Stimulated activated CD8-positive, alpha-beta memory T cell treated with anti-CD3 and anti-CD28 coated beads, Interleukin-15, amount 100 ng/mL, for 4 hours (primary cell): ENCODE measurements at places on chromosomes 1 and 21.

- DNase-seq: no peak
Measured at GRCh38 chr1:92118826-92119225, 38.7 kb downstream of the BTBD8 start.

DNA sequence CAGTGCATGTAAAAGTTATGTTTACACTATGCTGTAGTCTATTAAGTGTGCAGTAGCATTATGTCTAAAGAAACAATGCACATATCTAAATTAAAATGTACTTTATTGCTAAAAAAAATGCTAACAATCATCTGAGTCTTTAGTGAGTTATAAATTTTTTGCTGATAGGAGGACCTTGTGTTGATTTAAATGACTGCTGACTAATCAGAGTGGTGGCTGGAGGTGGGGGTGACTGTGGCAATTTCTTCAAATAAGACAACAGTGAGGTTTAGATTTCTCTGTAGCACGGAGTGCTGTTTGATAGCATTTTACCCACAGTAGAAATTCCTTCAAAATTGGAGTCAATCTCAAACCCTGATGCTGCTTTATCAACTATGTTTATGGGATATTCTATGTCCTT is 37.0 kb downstream of the HS2ST1 start:
- no peak for DNase-seq

DNA sequence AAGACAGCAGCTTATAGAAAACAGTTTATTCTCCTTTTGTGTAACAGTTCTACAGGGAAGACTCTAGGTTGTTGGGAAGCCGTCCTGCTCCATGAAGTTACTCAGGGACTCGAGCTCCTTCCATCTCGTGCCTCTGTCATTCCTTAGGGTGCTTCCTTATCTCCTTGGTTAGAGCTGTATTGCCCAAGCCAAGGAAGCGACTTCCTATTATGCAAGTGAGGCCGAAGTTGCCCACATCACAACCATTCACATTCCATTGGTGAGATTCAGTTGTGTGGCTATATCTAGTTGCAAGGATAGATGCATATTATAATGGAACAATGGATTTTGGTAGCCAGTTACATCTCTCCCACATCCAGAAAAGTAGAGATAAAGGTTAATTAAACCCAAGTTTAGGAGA is 9.0 kb downstream of the GSTM5 start:
- no peak for DNase-seq

DNA sequence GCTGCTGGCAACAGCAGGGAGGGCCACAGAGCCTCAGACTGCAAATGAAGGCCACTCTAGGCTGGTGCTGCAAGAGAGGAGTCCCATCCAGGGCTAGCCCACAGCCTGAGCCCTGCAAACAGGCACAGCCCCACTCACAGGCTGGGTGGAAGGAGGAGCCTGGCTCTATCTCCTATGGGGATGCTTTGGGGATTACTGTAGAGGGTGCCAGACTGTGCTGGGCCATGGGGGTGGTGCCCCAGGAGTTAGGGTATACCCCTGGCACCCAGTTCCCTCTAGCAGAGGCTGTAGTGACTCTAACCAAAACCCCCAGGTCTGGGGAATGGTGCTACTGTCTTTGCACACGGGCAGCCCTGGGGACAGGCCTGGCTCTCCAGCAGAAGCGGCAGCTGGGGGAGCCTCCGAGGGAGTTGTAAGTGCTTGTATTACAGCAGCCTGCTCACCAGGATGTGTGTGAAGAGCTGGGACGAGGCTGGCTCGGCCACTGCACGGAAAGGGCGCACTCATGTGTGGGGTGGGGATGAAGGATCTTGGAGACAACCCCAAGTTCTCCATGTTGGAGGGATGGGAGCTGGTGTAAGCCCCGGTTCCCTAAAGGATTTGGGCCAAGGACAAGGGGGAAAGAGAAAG is 23.4 kb upstream of the EVA1B start:
- no peak for DNase-seq

DNA sequence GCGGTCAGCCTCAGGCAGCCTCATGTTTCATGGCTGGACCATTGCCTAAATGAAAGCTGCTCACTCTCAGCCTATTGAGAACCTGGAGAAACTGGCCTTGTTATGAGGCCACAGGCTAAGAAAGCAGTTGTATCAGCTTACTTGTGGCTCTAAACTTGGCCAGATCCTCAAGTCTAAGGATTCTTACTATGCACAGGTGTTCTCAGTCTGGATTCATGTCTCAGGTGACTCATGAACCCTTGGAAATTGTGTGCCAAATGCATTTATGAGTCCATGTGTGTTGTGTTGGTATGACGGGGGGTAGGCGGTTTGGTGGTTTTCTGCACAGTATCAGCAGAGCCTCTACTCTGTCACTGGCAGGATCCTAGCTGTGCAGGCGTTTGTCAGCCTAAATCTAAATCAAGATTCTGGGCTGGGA is 90.4 kb downstream of the ROR1 start:
- no peak for DNase-seq

- no peak for DNase-seq
Measured at GRCh38 chr1:51973587-51974474, 16.7 kb downstream of the RAB3B start.

- no peak for DNase-seq
Measured at GRCh38 chr1:77120950-77121349, 98.3 kb downstream of the PIGK start.

- no peak for DNase-seq
Measured at GRCh38 chr1:52551507-52552235, 1.2 kb downstream of the TUT4 start.

DNA sequence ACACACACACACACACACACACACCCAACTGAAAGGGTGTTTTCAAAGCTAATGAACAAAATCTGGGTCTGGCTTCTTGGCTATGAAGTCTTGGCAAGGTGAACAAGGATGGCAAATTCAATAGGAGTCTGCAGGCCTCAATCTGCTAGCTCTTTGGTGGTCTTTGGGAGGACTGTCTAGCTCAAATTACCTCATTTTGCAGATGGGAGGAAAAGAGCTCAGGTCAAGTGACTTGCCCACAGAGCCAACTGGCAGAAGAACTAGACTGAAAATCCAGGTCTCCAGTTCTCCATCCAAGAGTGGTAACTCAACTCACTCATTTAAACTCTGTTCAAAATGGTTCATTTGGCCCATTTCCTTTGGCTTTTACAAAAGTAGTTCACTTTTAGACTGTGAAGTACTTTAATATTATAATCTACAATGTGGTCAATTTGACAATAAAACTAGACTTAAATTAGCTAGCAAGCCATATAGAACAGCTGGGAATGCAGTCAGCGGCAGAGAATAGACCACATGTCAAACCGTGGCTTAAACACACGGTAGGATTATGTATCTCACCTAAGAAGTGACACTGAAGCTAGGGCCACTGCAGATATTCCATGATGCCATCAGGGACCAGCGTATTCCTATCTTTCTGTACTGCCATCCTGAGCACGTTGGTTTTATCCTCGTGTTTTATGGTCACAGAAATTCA is 112.9 kb downstream of the APP start:
- no peak for DNase-seq

DNA sequence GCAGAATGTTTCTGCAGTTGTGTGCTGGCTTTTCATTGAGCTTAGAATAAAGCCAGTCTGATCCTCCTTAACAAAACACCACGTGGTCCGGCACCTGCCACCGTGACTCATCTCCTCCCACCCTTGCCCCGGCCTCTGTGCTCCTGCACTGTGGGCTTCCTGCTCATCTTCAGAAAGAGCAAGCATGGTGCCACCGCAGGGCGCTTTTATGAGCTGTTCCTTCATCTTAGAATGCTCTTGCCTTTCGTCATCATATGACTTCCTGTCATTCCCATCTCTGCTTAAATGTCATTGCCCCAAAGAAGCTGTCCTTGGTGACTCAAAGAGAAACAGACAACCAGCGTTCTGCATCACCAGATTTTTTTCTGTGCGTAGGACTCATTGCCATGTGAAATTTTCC is 117.8 kb downstream of the HHAT start:
- peak; percentile 69 for DNase-seq

- no peak for DNase-seq
Measured at GRCh38 chr1:202516434-202516877, 168.0 kb downstream of the PPP1R12B start.

DNA sequence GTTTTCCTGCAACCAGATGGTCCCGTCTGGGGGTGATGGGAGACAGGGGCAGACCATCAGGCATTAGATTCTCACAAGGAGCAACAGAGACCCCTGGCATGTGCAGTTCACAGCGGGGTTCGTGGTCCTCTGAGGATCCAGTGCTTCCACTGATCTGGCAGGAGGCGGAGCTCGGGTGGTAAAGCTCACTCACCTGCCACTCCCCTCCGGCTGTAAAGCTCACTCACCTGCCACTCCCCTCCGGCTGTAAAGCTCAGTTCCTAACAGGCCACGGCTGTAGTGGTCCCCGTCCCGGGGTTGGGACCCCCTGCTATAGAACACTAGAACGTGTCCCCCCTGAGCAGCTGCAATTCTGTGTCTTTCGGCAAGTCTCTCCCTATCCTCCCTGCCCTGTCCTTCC is 4.6 kb downstream of the KRTAP10-12 start:
- no peak for DNase-seq

GRCh38 chr1:61053712-61054600 is 28.4 kb upstream of the NFIA start:
- DNase-seq: no peak
